Activated T-helper 1 cell treated with anti-CD3 and anti-CD28 coated beads, Interleukin-2, amount 50 U/mL, for 16 hours (primary cell): ENCODE measurements at places on chromosomes 2 and 18.
A peak's percentile ranks its signal among the peaks of the same experiment; 100 is the strongest.

DNA sequence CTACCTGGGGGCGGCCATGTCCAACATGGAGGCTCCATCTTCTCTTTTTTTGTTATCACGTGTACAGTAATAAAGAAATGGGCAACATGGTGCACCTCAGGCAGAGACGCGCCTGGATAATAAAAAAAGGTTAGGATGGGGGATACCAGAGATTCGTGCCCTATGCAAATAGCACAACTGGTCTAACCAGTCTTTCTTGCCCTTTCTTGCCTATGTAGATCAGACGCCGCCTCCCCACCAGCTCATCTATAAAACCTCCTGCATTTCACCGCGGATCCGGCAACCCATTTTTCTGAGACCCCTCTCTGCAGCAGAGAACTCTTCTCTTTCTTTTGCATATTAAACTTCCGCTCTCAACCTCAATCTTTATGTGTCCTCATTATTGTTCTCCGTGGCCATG is 68.7 kb downstream of the MYL12B start:
- DNase-seq, result no peak

- no peak for DNase-seq
Observed at GRCh38 chr2:174195253-174195652, 53.1 kb downstream of the OLA1 start.

- DNase-seq, result no peak
Observed at GRCh38 chr2:109193807-109194619, 65.0 kb downstream of the SH3RF3 start.

DNA sequence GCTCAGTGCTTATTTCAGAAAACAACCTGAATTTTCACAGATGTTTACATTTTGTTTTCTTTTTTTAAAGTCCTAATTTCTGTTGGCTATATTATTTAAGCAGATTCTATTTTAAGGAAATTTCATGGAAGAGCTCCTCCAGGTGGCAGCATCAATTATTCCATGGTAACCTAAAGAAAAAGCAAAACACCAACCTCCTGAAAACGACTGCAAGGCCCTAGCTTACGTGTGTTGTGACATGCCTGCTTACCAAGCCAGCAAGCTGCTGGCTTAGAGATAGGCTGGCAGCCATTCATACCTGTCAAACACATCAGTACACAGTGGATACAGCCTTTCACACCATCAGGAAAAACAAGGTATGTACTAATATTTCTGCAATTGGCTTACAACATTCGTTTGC is 64.9 kb downstream of the LPIN2 start:
- no peak for DNase-seq

DNA sequence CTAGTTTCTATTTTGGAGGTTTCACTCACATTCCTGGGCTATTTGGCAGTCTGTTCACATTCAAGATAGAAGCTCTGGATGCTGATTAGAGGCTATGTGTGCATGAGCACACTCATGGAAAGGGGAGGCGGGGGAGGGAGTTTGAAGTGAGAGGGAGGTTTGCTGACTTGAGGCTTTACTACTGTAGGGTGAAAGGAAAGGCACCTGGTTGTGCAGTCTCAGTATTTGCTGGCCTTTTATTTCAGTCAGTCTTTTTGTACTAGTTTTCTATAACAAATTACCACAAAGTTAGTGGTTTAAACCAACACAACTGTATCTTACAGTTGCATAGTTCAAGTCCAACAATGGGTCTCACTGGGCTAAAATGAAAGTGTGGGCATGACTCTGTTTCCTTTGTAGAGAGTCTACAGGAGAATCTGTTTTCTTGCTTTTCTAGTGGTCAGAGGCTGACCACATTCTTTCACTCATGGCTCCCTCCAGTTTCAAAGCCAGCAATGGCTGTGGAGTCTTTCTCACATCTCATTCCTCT is 47.7 kb upstream of the NR4A2 start:
- no peak for DNase-seq

DNA sequence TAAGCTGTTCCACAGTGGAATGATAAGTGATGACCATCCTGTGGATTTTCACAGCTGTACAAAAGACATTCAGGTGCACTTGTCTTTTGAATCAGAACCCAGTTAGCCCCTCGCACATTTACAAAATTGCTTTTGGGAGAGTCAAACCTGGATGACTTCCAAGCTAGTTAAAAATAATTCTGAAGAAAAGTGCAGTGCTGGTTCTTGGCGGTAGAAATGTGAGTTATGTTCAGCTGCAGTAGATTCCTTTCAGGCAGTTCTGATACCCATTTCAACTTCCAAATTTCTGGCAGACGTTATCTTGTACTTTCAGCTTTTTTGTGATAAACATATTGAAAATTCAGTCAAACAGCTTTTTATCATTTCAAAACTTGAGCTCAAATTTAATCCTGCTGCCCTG is 324.7 kb downstream of the NRXN1 start:
- DNase-seq, result no peak

- no peak for DNase-seq
Observed at GRCh38 chr2:191885098-191885497, 38.2 kb upstream of the CAVIN2 start.

GRCh38 chr2:218406949-218407618 is 7.4 kb downstream of the CTDSP1 start:
- peak; percentile 32 for DNase-seq

GRCh38 chr2:115460008-115460407 is 1017.6 kb downstream of the DPP10 start:
- DNase-seq, result no peak

DNA sequence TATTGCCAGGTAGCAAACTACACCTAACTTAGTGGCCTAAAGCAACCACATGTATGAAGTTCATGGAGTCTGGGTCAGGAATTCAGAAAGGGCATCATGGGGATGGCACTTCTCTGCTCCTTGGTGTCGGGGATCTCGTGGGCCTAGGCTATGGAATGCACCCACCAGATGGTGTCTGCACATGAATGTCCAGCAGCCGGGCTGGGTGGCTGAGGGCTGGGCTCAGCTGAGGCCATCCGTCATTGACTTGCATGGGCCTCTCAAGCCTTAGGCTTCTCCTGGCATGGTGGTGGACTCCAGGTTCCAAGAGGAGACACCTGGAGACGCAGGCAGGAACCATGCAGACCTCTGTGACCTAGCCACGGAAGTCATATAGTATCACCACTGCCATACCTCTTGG is 26.0 kb upstream of the RPL31 start:
- no peak for DNase-seq

GRCh38 chr2:85168942-85169341 is 35.8 kb downstream of the TCF7L1 start:
- DNase-seq, result no peak

DNA sequence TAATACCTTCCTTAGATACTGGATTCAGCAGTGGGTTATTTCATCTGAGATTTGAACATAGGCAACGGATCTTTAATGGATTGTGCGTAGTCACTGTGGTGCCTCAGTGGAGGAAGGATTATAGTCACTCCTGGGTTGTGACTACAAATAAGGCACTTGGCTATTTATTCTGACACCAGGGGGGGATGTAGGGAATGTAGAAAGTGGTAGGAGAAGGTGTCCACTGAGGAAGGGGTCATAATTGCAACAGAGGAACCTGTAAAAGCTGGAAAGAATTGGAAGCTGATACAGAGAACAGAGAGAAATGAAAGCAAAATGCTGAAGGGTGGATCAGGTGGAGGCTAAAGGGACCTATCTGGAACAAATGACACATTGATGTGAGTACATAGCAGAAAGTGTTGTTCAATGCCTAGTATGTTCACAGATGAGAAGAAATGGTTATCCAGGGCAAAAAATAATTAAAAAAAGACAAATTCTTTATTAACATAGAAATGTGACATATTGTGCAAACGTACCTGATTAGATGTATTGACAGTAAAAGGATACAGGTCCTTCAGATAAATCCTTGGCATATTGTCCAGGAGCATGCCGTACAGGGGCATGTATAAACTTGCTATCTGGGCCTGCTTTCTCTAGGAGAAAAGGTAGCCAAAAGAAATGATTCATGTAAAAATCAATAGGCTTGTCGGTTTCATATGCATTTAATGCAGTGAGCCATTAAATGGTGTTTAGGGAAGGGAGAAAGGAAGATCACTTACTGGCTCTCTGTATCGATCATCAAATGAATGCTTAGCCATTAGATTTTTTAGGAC is 91.2 kb upstream of the CCDC195 start:
- DNase-seq, result no peak

DNA sequence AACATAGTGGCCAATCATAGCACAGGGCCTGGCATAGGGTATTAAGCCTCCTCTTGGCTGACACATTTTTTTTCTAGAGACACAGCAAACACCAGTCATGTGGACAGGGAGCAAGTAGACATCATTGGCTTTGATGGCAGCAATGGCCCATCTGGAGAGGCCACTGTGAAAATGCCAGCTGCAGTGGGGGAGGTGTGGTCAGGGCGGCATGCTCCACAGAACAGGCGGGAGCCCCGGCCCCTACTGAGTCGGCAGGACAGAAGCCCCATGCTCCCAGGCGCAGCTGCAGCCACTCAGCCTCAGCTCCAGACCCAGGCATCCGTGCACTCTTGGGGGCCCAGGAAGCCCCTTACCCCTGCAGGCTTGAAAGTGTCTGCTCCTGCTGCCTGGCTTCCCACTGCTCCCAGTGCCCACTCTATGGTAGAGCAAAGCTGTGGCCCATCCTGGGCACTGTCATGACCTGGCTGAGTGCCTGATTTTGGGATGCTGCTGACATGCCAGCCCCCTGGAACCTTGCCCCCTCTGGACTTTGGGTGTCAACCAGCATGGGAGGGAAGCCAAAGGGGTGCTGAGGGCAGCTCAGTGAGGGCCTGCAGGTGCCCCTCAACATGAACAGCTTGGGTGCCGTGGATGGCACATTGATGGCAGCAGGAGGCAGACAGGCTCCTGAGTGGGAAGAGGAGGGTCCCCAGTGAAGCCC is 23.3 kb upstream of the UBE2F start:
- DNase-seq, result no peak

DNA sequence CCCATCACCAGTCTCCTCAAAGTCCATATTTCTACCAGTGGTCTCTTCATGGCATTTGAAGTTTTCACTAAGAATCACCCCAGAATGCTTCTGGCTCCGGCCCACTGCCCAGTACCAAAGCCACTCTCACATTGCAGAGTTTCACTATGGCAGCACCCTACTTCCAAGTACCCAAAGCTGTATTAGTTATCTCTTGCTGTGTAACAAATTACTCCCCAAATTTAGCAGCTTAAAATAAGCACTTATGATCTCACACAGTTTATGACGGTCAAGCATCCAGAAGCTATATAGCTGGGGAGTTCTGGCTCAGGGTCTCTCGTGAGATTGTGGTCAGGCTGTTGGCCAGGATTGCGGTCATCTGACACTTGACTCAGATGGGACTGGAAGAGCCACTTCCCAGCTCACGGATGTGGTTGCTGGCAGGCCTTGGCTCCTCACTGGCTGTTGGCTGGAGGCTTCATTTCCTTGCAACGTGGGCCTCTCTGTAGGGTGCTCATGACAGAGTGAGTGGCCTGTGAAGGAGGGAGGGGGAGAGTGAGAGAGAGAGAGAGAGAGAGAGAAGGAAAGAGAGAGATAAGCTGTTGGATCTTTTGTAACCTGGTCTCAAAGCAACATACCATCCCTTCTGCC is 189.5 kb downstream of the CTIF start:
- no peak for DNase-seq

DNA sequence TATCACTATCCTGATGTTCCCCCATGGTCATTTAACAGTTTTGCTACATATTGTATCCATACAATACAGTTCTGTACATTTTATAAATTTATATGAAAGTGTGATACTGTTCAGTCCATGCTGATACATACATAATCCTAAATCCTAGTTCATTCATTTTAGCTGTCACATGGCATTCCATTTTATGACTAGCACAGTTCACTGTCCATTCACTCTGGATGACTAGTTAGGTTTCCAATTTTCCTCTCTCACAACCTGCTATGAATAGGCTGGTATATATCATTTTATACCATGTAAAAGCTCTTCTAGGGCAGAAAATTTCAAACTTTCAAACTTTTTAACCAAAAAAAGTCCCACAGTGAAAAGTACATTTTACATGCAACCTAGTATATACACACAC is 15.2 kb downstream of the SMAD2 start:
- no peak for DNase-seq

DNA sequence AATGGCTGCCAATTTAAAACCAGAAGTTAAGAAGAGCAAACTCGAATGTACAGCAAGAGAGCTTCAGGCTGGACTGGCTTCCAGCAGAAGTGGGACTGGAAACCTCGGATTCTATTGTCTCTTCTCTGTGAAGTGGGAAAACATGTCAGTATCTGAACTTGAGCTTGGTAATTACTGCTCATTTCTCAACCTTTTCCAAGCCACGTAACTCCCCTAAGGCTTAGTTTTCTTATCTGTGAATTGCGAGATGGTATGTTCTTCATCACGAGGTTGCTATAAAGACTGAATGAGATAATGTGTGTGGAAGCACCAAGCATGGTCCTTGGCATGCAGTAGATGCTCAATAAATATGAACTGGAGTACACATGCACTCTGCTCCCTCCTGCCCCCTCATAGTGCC is 259.4 kb upstream of the SPRED2 start:
- DNase-seq, result no peak

DNA sequence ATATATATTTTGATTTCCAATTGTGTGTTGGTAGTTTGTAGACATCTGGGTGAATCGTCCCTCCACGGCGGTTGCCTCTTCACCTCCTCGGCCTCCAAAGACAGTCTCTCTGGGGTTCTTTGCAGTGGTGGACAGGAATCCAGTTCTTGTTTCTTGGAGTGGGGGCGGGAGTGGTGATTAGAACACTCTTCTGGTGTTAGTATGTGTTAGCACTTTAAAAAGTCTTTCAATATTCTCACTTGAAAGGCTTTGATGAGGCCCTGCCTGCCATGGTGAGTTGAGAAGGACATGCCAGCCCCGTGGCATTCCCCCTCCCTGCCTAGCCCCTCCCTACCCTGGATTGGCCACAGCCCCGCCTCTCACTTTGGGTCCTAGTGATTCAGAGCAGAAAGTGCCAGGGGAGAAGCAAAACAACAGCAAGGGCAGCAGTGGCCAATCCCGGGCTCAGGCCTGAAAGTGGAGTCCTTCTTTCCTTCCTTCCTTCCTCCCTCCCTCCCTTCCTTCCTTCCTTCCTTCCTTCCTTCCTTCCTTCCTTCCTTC is 316.8 kb upstream of the HS6ST1 start:
- no peak for DNase-seq

DNA sequence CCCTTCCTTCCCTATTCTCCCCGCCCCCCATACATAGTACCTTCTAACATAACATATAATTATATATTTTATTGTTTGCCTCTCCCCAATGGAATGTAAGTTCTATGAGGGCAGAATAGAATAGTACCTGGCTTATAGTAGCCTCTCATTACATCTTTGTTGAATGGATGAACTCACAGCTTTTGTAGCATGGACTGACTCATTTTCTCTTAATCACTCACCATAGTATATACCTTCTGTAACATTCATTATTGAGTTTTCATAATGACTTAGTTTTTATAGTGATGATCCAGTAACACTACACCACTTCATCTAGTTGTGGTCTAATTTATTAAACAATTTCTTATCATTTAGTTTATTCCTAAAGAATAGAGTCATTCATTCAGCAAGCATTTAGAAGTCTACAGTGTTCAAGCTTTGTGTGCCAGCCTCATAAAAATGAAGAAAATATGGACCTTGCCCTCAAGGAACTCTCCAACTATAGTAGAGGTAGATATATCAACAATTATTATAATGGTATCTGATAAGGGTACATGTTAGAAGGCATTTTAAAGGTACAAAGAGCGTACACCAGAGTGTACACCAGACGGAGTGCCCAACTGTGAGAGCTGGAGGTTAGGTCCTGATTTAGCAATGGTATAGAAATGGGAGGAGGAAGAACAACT is 31.1 kb downstream of the NCOA1 start:
- DNase-seq, result no peak
